ENCODE measurements at places on chromosomes 5 and 9. TPM values are rescaled to one million over a fixed set of nuclear protein-coding genes. Genes with fewer than 3 reads are reported as not detected.
A peak's percentile ranks its signal among the peaks of the same experiment; 100 is the strongest.

- no peak for DNase-seq
These were observed 268.3 kb upstream of the WWC1 start for GRCh38 chr5:168023191-168023590.

- DNase-seq, result no peak
These were observed 54.4 kb downstream of the ALDH7A1 start for GRCh38 chr5:126540631-126541030.

DNA sequence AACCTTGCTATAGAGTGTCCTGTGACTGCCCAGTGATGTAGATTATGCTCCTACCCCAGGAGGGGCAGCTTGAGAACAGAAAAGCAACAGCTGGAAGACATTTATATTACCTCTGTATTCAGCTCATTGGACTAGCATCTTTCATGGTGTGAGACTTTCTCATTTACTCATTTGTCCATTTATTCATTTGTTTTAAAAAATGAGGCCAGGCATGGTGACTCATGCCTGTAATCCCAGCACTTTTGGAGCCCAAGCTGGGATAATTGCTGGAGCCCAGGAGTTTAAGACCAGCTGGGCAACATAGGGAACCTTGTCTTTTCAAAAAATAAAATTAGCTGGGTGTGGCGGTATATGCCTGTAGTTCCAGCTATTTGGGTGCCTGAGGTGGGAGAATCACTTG lies 130.0 kb upstream of the LHFPL2 start:
- peak; percentile 84 for DNase-seq

- DNase-seq, result no peak
These were observed 52.9 kb downstream of the BARX1 start for GRCh38 chr9:93902051-93902779.

DNA sequence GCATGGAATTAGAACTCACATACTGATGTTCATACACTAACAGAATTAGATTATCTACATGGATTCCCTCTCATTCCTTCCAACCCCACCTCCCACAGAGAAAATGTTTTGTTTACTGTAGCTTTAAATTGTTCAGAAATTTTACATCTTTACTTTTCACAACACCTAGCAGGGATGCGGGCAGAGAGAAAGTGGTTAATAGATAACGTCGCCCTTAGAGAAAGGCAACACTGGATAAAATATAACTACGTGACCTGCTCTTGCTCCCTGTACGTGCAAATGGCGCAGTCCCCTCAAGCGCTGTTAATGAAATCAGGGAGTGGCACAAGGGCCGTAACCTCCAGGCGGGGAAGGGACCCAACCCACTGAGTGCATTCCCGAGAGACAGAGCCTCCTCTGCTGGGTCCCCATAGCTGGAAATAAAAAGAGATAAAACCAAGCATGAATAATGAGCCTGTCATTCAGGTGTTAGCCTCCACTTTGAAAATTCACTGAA lies 125.3 kb upstream of the DAPK1 start:
- DNase-seq, result no peak

DNA sequence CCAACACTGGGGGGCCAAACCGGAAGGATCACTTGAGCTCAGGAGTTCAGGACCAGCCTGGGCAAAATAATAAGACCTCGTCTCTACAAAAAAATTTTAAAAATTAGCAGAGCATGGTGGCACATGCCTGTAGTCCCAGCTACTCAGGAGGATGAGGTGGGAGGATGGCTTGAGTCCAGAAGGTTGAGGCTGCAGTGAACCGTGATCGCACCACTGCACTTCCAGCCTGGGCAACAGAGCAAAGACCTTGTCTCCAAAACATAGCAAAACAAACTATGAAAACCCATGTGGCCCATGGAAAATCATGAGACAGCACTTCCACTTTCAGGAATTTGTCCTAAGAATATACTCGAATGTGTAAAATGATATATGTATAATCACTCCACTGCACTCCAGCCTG lies 6.1 kb downstream of the SETX start:
- peak; percentile 13 for DNase-seq

DNA sequence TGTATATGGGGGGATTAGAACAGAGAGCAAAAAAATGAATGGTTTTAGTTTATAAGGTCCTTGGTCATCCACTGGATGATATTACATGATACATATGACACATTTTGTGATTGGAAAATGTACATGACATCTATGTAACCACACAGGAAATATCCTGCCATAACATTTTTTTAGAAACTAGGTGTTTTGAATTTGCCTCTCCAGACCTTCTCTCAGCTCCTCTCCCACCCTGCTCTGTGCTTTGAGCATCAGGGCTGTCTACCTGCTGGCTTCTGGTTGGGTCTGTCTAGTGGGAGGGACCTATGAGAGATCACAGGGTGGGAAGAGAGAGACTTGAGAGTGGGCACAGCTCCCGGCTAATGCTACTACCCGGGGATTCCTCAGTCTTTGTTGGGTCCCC lies 24.4 kb downstream of the AKNA start:
- no peak for DNase-seq

DNA sequence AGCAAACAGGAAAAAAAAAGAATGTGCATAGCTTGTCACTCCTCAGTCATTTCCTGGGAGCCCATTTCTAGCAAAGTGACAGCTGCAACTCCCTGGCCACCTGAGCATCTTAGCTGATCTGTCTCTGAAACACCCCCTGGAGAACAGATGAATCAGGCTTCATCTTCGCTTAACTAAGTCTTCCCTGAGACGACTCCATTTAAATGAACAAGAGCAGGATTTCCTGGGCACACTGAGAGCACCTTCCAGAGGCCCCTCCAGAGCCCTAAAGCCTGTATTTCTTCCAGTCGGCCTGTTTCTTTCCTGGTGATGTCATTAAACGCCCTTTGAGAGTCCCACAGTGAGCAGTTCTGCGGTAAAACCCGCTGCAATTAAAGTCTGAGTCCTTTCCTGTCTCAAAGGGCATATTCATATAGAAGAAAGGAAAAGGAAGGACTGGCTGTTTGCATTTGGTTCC lies 13.9 kb downstream of the TGFBI start:
- DNase-seq, result peak; percentile 68

- peak; percentile 80 for DNase-seq
These were observed 69.3 kb downstream of the SHB start for GRCh38 chr9:37999588-38000189.

GRCh38 chr5:59246145-59246869 lies 647.2 kb downstream of the PDE4D start:
- DNase-seq, result peak; percentile 75

DNA sequence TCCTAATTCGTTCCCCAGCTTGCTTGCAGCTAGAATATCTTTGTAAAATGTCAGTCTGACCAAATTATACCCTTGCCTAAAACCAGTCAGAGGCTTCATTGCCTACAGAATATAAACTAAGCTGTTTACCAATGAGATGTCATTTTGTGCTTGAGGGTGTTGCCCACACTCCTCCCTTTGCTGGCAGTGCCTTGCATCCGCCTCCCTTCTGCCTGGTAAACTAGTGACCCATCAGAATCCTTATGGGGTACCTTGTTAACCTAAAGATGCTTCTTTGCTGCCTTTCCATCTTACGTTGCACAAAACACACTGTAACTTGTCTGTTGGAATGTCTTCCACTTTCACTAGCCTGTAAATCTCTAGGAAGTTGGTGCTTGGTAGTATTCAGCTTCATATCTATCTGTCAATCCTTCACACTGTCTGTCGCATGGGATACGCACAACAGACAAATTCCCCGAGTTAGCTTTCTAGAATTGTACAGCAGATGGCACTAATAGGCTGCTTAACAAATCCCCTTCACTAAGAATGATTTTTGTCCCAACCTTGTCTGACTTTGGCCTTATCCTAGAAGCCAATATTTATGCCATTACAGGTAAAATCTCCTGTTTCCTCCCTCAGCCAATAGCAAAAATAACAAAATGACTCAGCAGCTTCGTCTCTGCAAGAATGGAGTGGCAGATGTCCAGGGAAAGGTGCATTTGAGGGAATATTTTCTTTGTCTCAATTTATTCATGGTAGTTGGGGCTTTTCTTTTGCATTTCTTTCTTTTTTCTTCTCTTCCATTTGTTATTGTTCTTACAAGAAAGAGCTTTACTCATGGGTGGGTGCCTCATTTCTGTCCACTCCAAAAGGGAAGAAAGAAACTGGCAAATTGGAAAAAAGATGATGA lies 3.0 kb downstream of the NUDT2 start:
- peak; percentile 50 for DNase-seq

DNA sequence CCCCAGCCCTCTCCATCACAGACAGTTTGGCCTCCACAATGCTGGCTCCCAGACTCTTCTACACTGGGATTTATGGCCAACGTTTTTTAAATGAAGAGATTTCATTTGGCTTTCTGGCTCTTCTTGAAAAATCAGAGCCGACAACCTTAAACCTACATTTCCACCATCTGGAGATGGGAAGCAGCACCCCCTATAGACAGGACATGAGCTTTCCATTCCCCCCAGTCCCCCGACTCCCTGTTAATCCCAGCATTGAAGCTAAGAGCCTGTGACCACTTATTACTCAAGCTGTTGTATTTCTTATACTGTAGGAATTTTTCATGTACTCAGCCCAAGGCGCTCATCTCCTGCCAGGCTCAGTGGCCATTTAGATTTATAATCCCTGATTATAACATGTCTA lies 34.0 kb upstream of the AFAP1L1 start:
- DNase-seq, result no peak

QRFP gene
- total RNA-seq, result not detected
